ENCODE measurements at places on chromosomes 4 and X. TPM values are rescaled to one million over a fixed set of nuclear protein-coding genes. Genes with fewer than 3 reads are reported as not detected.

The PLAC8 gene
- 3.7 TPM for total RNA-seq

The NPY1R gene
- 1.3 TPM for total RNA-seq

The UGT2B17 gene
- total RNA-seq: not detected

The SSX1 gene
- not detected for total RNA-seq

DNA sequence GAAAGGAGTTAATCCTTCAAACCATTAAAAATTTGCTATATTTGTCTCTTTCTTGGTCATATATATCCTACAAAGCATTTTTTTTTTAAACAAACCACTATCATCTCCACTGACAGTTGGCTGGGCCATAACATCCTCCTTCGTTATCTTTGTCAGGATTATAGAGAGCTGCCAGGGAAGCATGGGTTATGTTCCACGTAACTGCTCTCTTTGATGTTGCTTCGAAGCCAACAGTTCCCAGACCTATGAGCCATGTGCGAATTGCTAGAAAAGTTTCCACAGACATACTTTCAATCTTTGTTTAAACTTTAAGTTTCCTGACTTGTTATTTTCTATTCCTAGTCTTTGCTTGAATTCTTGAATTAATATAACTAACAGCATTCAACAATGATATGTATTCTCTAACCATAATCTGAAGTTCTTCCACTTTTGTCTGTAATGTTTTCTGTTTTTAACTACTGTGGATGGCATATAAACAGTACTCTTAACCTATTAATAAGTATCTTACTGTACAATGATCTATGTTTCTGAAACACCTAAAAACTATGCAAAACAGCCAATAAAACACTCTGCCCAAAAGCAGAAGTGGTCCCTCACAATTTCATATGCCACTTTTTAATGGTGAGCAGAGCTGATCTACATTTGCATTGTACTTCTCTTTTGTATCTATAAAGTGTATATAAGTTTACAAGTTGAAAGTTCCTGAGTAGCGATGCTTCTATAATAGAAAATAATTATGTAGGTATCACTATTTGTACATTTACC, 37.9 kb downstream of the EREG start:
- no peaks in the 10 kb centered on the region for H3K27me3 ChIP-seq
- peaks cover 5% of the 10 kb centered on the region for H3K4me1 ChIP-seq
- no peaks in the 10 kb centered on the region for H3K36me3 ChIP-seq

- no peaks in the 10 kb centered on the region for H3K4me1 ChIP-seq
- no peaks in the 10 kb centered on the region for H3K27me3 ChIP-seq
- no peak for DNase-seq
Observed at GRCh38 chrX:111519215-111519614, 7.8 kb downstream of the SERTM2 start.

GRCh38 chrX:2463973-2464676, 36.7 kb downstream of the DHRSX start:
- H3K4me1 ChIP-seq: no peaks in the 10 kb centered on the region
- no peak for DNase-seq
- H3K27me3 ChIP-seq: no peaks in the 10 kb centered on the region

GRCh38 chr4:517061-517805, 18.2 kb downstream of the PIGG start:
- no peak for DNase-seq
- no peaks in the 10 kb centered on the region for H3K4me1 ChIP-seq
- H3K27ac ChIP-seq: no peak overlapping the region
- H3K4me3 ChIP-seq: no peak overlapping the region
- no peaks in the 10 kb centered on the region for H3K27me3 ChIP-seq
